ENCODE measurements at places on chromosomes 6 and 20.
A peak's percentile ranks its signal among the peaks of the same experiment; 100 is the strongest.

DNA sequence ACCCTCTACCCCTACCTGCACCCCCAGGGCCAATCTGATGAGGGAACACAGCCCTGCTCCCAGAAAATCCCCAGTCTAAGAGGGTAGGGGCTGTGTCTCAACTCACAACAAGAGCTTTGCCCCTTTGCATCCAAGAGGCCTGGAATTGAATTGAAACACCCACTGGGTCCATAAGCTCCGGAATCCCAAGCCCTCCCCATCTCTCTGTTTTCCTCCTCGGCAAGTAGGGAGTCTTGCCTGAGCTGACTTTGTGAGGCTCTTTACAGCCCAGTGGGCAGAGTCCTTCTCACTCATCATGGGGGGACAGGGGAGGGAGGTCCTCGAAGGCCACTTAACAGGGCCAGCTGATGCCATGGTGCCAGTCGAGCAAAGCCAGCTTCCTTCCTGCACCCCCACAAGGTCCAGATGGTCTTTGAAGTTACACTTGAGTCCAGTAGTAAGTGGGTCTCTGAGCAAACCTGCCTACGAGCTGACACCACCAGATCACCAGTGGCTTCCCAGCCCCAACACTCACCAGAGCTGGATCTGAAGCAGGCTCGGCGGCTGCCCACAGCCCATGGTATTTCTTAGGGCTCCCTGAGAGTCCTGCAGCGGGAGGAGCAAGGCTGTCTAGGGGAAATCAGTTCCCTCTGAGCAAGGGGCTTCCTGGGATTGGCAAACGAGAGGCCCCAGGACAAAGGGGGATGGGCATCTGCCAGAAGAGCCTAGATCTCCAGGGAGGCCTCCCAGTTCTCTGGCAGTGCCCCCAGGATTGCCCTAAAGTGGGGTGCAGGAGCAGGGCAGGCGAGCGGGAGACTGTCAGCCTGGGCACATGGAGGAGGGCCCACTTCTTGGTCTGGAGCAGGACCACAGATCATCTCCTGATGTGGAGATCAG is 144.5 kb downstream of the VEGFA start:
- DNase-seq = no peak

- DNase-seq = no peak
Observed at GRCh38 chr20:48115502-48115901, 330.2 kb upstream of the SULF2 start.

GRCh38 chr6:7818257-7819214 is 92.1 kb downstream of the TXNDC5 start:
- DNase-seq = no peak

DNA sequence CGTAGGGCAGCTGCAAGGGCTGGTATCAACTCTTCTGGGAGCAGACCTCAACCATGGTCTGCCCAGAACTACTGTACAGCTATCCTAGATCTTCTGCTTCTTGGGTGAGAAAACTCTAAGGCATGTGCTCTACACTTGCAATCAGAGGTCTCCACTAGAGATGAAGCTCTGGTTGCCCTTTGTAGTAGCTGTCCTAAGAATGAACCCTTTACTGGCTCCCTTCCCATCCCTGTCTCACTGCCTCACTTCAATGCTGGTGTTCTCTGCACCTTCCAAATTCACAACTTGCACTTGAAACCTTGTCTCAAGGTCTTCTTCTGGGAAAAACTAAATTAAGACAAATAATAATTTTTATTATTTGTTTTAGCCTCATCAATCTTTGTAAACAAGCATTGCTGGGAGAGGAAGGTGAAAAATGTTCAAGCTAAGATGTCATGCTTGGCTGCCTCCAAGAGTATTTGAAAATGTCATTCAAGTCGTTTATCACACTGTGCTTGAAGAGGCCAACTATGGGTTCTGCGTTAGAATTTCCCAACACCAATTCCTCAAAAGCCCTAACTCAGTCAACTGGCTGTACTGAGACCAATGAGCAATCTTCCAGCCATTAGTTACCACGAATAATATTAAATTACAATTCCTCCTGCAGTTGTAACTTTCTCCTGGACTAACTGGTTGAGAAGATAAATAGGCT is 255.7 kb upstream of the PRND start:
- DNase-seq = no peak

GRCh38 chr6:37493661-37493995 is 6.1 kb downstream of the CCDC167 start:
- DNase-seq = no peak

GRCh38 chr6:55617272-55617671 is 38.3 kb upstream of the HMGCLL1 start:
- DNase-seq = peak; percentile 33

DNA sequence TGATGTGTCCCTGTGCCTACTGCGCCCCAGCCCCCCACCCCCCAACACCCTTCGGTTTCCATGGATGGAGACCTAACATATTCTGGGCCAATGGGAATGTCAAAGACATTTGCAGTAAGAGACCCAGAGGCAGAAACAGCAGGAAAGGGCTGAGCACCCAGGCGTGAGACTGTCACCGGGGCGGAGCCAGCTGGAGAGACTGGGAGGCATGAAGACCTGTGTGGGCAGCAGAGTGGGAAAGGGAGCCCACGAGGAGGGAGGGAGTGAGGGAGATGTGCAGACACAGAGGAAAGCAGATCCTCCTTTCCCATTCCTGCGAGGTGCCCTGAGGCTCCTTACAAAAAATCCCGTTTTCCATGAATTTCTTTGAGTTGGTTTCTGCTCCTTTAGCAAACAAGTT is 150.2 kb downstream of the FOXC1 start:
- peak; percentile 14 for DNase-seq

DNA sequence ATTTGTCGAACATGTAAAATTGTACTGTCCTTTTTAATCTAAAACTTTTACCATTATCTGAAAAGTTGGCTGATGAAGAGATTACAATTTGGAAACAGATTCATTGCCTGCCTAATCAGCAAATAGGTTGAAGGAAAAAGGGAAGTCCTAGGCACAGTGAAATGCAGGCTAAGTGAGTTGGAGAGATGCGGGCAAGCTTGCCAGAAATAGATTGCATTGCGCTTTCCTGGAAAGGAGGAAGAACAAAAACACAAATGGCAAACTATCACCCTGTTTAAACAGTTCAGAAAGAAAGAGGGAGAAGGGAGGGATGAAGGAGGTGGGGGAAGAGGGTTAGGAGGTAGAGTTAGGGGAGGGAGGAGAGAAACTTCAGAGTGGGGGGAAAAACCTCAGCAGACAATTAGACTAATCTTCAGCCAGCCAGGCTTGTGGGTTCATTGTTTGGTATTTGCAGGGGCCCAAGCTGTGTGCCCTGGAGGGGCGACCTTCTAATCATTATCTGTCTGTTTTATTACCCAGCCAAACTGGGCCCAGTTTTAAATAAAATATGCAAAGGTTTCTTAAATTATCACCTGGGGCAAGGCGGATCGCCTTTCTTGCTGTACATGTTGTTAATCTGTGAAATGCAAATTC is 465.2 kb downstream of the TFAP2B start:
- DNase-seq = peak; percentile 67

DNA sequence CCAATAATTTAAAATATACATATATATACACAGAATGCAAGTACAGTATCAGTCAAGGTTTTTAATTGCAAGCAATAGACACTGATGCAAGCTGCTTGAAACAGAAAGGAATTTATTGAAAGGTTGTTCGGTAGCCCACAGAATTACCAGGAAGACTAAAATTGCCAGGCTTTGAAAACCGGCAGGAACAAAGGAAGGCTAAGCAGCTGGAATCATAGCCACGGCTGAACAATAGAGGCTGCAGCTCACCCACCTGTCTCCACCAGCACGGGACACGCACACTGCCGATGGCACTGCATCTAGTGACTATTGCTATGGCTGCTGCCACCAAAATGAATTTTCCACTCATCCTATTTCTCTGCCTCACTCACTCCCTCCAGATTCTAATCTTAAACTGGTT is 22.0 kb upstream of the L3MBTL3 start:
- no peak for DNase-seq

Measured in NCI-H526 treated with DMSO at 0.1 percent for 48 hours (cell line).